ENCODE measurements at places on chromosomes 4 and X. TPM values are rescaled to one million over a fixed set of nuclear protein-coding genes. Genes with fewer than 3 reads are reported as not detected.

The HTN1 gene
- not detected for total RNA-seq

DNA sequence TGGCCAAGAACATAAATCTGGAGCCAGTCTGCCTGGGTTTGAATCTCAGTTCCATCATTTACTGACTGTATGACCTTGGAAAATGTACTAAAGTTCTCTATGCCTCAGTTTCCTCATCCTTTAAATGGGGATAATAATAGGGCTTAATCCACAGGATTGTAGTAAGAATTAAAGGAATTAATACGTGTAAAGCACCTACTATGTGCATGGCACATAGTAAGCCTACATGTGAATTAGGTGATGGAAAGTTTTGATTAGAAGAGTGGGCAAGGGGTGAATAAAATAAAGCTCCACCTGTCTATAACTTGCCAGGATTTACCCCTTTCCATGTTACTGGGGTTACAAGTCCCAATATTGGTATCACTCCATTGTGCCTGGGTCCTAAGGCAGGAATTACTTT lies 35.8 kb upstream of the IL13RA2 start:
- H3K36me3 ChIP-seq, result no peaks in the 10 kb centered on the region
- no peak overlapping the region for H3K27ac ChIP-seq
- H3K27me3 ChIP-seq, result no peaks in the 10 kb centered on the region
- no peak overlapping the region for H3K4me3 ChIP-seq

The SPACA5 gene
- total RNA-seq, result not detected

The HNRNPDL gene
- 87.5 TPM for total RNA-seq

The MAGEB1 gene
- not detected for total RNA-seq

The GPM6B gene
- not detected for total RNA-seq
